KG1 (cell line): ENCODE measurements at places on chromosomes 12 and 14.

DNA sequence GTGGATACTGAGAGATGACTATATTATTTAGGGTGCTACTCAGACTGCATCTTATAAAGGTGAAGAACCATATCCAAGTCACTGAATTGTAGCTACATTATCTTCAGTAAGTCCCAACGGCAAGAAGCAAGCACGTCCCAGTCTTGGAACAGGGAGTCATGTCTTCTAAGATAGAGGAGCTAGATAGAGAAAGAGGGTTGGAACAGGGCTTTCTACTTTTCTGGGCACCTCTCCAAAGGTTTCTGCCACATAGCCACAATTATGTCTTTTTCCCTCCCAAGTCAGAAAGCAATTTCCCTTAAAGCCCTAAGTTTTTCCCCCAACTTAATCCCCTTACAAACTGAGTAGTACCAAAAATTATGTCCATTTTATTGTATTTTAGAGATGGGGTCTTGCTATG, 22.4 kb downstream of the MAPK1IP1L start:
- DNase-seq: no peak

- no peak for DNase-seq
Measured at GRCh38 chr14:74599321-74599761, 12.7 kb downstream of the LTBP2 start.

GRCh38 chr12:109443794-109444193, 33.3 kb downstream of the KCTD10 start:
- no peak for DNase-seq

DNA sequence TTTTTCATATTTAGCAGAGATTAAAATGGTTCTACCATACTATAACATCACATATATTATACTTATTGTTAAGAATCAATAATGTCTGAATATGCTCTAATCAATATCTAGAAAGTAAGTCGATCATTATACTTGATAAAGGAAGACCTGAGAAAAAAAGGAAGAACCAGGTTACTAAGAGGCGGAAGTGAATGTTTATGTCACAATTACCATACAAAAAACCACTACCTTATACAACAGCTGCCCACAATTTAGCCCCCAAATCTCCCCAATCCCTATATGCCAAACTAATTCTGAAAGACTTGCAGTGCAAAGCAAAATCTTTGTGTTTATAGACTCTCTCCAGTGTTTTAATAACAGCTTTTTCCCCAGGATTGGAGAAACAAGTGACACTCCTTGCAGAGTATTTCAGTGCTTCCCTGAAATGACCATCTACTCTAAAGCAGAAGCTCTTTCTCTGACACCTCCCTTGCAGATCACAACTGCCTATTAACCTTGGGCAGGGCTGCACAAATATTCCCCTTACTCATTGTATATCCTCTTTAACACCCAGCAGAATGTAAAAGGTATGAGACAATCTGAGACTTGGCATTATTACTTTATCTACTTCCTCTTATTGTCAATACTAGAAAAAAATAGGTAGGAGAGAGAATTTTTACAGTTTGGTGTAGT, 12.7 kb upstream of the SLC2A3 start:
- DNase-seq: no peak

DNA sequence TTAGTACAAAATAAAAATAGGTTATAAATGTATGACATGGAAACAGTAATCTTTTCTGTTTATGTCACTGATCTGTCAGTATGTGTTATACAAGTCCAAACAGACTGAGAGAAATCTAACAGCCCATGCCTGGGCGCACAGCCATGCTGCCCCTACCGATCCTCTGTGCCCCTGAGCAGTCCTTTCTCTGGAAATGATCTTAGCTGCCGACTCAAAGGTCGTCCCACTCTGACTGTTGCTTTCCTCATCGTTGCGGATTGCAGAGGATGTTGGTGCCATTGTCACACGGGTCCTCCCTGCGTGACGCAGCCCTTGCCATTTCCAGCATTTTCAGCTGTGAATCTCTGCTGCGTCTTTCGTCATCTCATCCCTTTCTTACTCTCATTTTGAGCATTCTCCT, 82.9 kb upstream of the DYNC1H1 start:
- DNase-seq: no peak

GRCh38 chr12:109830267-109830666, 2.9 kb downstream of the TRPV4 start:
- no peak for DNase-seq

DNA sequence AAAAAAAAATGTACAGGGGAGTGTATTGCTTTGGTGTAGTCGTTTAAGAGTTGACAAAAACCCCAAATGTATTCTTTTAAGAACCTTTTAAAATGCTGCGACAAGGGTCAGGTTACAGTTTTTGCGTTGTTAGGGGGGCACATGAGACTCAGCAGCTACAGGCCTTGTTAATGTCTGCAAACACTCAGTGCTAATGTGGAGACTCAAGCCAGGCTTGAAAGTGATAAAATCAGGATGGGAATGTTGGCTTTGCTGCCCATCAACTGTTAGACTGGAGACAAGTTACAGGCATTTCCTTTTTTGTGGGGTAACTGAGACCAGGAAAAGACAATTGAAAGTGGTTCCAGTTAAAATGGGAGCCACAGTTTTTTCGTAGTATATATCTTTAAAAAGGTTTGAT, 84.8 kb downstream of the PRKCH start:
- DNase-seq: no peak
